ENCODE measurements at places on chromosomes 3 and 15. TPM values are rescaled to one million over a fixed set of nuclear protein-coding genes. Genes with fewer than 3 reads are reported as not detected.

P2RY14 gene
- not detected for total RNA-seq

RARRES1 gene
- 6.8 TPM for total RNA-seq

DUOX1 gene
- total RNA-seq: not detected

DCLK3 gene
- not detected for total RNA-seq

OCA2 gene
- 0.11 TPM for total RNA-seq

IMPG2 gene
- total RNA-seq: 0.01 TPM

EAF2 gene
- 1.6 TPM for total RNA-seq

SLC6A1 gene
- total RNA-seq: not detected

CTSH gene
- 44.0 TPM for total RNA-seq

CD200R1 gene
- 0.12 TPM for total RNA-seq

SLC35A5 gene
- 16.7 TPM for total RNA-seq

TRIM71 gene
- not detected for total RNA-seq

SCAANT1 gene
- not detected for total RNA-seq
